Central memory CD8-positive, alpha-beta T cell (primary cell): ENCODE measurements at places on chromosomes 7 and 10.

DNA sequence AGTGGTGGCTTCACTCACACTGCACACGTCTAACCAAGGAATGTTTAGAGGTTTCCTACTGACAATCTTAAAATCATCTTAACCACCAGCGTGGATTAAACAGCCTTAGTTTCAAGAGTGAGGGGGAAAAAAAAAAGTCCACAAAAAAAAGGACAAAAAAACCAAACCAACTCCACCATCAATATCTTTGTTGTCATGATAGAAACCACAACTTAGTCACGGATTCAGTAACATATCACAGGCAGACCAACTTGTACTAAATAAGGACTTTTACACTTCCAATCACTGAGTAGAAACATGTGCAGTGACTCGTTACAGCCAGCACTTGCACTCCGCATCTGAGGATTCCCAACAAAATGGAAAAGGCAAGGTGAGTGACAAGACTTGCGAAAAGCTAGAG lies 46.5 kb downstream of the FAM171A1 start:
- DNase-seq, result no peak

DNA sequence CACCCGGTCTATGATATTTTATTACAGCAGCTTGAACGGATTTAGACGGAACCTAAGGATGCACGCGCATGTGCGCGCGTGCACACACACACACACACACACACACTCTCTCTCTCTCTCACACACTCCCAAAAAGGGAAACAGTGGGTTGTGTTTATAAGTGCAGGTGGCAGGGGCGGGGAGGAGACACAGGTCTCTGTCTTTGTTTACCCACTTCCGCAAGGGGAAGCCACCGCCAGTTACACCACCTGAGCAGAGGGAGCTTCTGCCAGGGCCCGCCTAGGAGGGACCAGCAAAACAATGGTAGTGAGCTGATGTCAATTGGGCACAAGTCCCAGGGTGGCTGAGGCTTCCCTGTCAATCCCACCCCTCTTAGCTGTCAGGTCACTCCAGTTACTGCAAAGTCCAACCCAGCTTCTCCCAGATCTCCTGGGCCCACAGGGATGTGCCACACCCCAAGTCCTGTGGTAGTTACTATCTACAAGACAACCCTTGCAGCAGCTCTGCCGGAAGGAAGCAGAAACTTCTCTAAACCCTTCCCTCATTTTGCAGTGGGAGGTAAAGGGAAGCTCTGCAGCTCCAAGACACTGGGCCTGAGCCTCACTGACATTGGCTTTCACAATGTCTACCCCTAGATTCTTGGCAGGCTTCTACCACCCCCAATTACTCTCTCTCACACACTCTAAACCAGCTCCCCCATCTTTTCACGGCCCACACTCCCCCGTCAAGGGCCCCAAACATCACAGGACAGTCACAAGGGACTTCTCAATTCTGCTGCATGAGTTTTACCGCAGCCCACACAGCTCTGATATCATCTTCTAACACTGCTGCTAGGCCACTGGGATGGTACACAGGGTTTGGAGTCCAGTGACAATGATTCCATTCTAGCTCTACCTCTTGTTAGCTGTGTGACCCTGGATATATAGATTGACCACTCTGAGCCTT lies 17.6 kb downstream of the ANXA11 start:
- DNase-seq, result peak; percentile 79

GRCh38 chr10:124706462-124707143 lies 37.6 kb downstream of the FAM53B start:
- DNase-seq, result no peak

GRCh38 chr10:12492016-12492415 lies 142.7 kb downstream of the CAMK1D start:
- DNase-seq, result no peak

DNA sequence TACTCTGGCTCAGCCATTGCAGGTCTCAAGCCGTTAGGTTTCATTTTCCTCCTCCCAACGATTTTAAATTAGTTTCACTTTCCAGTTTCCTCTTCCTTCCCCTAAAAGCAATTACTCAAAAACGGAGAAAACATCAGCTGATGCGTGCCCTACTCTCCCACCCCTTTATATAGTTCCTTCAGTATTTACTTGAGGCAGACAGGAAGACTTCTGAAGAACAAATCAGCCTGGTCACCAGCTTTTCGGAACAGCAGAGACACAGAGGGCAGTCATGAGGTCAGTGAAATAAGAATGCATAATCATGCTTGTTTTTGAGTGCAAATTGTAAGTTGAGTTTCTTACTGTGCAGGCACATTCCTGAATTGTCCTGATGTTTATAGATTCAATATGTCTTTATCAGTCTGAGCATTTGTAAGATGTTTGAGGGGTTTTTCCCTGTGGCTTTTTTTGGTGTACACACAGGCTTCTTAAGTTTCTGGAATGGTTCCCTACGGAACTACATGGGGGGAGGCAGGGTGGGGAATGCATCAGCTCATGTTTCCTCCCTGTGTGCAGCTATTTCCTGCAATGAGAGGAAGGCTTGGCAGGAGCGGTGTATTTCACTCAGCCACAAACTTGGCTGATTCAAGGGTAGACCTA lies at the start of gene IFIT3:
TSS of gene IFIT3 (plus strand) at position 195 of the 639 bp plus-strand sequence. CDS start at position 272, 77 bp downstream.
- no peak for DNase-seq
